ENCODE measurements at places on chromosomes 4 and X.
A peak's percentile ranks its signal among the peaks of the same experiment; 100 is the strongest.

GRCh38 chr4:144355811-144356757 lies 215.6 kb upstream of the GYPA start:
- no peak for DNase-seq

GRCh38 chr4:7793186-7793585 lies 146.5 kb downstream of the AFAP1 start:
- DNase-seq, result no peak

DNA sequence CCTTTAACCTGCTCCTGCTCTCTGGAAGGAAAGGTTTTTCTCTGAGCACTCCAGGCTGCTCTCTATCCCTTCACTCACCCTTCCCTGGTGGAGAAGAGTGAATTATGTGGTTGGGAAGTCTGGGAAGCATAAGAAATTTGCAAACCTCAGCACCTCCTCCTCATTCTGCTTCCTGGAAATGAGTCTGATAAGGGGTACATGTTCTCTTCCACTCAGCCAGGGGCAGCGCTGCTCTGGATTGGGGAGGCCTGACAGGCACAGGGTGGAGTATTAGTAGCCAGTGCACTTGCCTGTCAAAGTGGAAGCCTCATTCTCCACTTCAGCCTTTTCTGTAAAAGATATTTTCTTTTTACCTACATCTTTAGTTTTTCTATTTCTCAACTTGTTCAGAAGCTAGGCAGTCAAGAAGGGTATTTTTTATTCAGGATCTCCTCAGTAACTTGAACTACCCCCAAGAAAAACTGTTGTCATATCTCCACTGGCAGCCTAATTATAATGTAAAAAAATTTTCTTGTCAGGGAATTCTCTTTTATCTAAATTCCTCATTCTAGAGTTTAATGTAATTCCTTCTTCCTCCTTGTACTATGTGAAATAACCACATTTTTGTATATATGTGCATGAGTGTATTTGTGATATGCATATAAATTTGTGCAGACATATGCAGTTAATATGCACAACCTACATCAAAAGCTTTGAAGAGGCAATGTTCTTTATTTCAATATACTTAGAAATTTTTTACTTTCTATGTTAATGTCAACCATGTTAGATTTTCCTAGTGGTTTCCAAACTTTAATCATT lies 15.3 kb downstream of the ADAMTS3 start:
- DNase-seq, result no peak

GRCh38 chr4:2417765-2418649 lies at the start of gene ZFYVE28:
Gene ZFYVE28, minus strand, starts transcription at chr4:2418645. Its CDS starts 322 bp downstream, at chr4:2418323.
- DNase-seq, result no peak

DNA sequence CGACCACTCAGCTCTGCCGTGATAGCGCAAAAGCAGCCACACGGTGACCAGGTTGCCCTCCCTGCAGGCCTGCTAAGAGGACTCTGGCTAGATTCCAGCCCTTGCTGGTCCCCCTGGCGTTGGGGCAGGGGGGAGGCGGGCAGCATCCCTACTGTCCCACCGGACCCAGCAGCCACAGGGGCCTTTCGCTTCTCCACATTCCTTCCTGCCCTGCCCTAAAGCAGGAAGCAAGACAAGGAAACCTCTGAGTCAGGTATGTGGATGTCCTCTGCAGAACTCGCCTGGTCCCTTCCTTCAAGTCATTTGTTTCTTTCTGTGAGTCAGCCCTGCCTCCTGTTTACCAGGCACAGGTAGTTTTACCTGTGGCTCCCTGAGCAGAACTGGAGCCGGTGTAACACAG lies 60.2 kb upstream of the CLDN34 start:
- peak; percentile 21 for DNase-seq

All from SK-N-SH (cell line).